Nucleus accumbens (tissue), 56 donors: ENCODE measurements at places on chromosomes 2 and 18.

GRCh38 chr2:3641841-3642421 lies 16.1 kb upstream of the ALLC start:
- no peak for DNase-seq

DNA sequence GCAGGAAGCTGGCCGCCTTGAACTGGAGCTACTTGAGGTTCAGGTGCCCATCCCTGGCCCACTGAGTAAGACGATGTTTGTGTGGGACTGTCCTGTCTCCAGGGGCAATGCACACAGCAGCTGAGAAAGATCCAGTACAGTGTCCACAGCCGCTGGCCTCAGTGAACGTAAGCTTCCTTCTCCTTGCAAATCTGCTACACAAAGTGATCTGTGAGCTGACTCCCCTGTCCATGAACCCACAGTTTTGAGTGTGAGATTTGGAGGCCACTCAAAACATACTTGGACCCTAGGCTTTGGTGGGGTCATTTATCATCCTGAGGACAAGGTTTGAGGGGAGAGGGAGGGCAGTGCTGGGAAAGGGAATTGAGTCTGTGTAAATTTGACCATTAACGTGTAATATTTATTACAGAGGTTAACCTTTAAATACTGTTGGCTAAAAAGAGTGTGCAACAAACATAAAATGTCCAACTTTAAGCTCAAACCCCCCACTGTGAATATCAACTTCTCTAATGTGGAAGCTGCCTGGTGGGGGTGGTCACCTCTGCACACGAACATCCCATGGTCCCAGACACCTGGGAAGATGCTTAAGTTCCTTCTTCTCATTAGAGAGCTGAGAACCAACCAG lies 4.9 kb upstream of the CYS1 start:
- no peak for DNase-seq

DNA sequence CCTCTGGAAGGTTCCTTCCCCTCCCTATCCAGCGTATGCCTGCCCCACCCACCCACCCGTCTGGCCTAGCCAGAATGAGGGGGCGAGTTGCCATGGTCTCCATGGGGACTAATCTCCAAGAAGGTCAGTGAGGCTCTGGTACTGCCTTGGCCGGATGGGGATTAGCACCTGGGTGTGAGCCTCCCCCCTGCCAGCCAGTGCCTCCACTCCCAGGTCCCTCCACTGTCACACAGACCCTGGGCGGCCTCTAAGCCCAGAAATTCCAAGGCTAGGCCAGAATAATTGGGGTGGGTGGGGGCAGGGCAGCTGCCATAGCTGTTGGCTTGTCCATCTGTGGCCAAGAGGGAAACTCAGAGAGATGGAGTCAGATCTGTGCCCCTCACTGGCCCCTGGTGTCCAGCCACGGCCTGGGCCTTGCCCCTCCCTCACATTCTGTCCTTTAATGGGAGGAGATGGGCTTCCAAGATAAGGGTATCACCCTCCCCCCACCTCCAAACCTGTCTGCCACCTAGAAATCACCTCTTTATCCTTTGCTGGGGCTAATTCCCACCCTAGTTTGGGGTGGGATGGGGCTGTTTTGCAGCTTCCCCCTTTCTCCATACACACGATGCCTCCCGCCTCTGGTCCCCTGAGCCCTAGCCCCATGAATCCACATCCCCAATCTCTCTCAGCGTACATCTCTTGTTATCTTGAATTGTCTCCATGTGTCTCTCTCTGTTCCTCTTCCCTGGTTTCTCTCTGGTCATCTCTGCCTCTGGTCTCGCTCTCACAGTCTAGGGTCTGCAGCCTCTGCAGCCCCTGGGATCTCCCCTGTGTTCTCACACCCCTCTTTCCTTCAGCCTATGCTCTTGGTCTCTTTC lies 6.0 kb upstream of the CRYBA2 start:
- no peak for DNase-seq

GRCh38 chr2:100928235-100928634 lies 73.9 kb upstream of the RPL31 start:
- DNase-seq = no peak

GRCh38 chr2:114127372-114127771 lies 237.5 kb downstream of the ACTR3 start:
- DNase-seq = no peak

DNA sequence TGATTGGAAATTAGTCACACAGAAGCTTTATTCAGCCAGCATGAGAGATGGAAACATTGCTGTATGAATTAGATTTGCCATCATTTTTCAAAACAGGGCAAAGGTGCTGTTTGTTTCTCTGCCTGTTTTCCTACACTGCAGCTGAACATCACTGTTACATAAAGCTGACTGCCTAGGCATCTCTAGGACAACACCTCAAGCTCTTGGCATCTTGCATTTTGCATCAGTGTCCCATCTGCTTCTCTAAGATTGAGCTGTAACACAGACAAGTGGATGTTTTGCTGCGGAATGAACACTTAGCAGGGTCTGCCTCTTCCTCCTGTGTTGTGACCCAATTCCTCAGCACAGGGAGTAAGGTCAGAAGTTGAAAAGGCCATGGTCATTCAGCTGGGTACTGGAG lies 4.9 kb downstream of the CCT7 start:
- no peak for DNase-seq

DNA sequence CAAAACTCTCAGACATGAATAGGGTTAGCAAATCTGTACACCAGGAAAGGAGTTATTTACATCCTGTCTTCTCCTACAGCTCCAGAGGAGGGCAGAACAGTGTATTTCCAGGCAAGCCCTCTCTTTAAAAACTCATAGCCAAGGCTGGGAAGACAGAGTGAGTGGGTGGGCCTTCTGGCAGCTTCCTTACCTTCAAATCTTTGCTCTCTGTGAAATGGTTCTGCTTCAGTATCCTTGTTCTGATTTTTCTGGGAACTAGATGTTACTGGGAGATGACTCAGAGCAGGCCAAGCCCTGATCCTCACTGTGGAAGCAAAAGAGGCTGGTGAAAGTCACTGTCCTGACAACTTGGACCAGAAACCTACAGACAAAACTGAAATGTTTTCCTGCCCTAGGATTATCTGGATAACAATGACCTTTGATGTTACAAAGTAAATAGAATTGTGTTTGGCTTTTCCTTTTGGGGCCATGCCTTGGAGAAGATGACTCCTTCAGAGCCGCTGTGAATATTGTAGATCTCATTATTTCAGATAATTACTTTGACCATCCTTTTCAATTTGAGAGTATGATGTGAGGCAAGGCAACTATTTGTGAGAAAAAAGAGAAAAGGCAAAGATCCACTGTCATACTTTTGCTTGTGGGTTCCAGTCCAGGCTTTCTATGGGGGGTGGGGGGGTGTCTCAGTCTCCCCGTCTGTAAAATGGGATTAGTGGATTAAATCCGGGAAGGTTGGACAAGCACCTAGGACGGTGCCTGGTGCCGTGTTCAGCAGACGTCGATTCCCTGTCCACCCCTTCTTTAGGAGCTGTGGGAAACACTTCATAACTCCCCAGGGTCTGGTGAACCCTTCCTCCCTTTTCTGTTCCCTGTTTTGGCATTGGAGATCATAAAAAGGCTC lies 644 bp upstream of the QPCT start:
- DNase-seq = no peak

DNA sequence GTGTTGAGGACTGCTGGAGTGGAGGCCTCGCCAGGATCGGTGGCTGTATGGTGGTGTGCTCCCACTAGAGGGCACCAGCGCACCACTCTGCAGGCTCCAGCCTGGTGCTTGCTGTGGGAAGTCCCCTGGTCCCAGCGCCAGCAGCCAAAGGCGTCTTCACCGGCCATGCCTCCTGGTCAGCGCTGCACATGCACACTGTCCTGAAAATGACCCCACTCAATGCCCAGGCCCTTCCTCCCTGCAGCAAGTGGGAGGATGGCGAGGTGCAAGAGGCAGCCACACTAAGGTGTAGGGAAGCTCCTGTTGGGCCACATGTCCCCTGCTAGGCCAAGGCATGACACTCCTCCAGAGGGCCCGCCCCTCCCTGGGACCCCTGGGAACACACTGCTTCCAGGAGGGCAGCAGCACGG lies 136.5 kb downstream of the CTIF start:
- DNase-seq = peak; percentile 62

GRCh38 chr2:164000176-164000575 lies 264.4 kb upstream of the FIGN start:
- no peak for DNase-seq

GRCh38 chr2:222722327-222722946 lies 51.0 kb downstream of the MOGAT1 start:
- no peak for DNase-seq

- peak; percentile 61 for DNase-seq
Observed at GRCh38 chr2:216034065-216034464, 20.7 kb upstream of the MREG start.

DNA sequence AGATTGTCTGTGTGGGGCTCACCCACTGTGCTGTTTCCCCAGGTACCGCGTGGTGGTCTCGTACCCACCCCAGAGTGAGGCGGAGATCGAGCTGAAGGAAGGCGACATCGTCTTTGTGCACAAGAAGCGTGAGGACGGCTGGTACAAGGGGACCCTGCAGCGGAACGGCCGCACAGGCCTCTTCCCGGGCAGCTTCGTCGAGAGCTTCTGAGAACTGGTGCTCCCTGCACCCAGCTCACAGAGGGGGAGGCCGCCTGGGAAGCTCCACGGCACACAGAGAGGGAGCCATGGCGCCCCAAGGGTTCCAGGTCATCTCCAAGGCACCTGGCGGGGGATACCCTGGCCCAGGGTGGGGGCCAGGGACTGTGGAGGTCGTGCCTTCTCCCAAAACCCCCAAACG lies 112.3 kb downstream of the SEPTIN10 start:
- DNase-seq = no peak

- DNase-seq = no peak
Observed at GRCh38 chr18:57533868-57534510, 52.5 kb downstream of the FECH start.

GRCh38 chr18:49725809-49726674 lies 87.3 kb downstream of the ACAA2 start:
- no peak for DNase-seq
